Small intestine (tissue), 16 donors: ENCODE measurements at places on chromosomes 4 and X.

DNA sequence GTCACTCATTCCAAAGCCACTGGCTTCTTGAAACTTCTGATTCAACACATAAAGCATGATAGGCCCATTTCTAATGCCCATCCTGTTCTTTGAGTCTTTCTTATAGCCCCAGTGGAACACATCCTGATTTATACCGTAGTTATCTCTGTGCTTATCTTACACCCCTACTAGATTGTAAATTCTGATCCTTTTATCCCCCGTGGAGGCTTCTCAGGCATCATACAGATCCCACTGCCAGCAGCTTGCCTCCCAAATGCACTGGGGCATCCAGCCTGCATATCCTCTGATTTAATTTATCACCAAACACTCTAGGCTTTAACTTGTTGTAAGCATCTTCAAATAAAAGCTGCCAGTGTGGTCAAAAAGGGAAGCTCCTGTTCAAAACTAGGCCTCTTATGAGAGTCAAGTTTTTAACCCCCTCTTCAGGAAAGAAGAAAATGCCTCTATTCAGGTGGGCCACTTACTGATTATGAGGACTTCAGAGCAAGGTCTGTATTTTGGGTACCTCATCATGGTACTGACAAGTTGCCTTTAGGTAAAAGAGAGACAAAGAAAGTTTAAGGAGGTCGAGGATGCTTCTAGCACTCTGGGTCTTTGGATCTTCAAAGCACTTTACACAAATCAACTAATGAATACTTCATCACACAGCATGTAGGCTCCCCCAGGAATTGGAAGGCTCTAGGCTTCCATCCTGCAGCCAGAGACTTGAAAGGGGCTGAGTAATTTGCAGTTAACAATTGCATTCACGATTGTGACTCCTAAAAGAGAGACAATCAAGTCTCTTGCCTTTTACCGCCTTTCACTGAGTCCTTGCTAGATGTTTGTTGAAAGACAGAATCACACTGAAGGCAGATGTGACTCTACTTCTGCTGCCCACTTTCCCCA, 95.8 kb upstream of the LDB2 start:
- no peak for DNase-seq

- no peak for DNase-seq
Measured at GRCh38 chrX:39288592-39288991, 487.3 kb downstream of the MID1IP1 start.

- DNase-seq: peak; percentile 1
Measured at GRCh38 chrX:138519296-138519695, 192.2 kb downstream of the FGF13 start.

DNA sequence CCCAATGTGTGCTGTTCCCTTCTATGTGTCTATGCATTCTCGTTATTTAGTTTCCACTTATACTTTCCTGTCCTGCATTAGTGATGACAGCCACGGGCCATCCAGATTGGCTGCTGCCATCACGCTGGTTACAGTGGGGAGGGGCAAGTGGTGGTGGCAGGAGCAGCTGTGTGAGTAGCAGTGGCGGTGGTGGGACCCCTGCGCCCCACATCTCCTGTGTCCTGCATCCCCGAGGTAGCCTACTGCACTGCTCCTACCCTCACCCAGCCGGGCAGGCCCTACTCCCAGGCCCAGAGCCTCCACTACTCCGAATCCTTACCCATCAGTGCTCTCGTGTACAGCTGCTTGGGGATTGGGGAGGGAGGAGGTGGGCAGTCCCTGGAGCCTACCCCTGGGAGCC, 798.7 kb upstream of the AGA start:
- no peak for DNase-seq

GRCh38 chrX:136662104-136662503, 14.1 kb downstream of the CD40LG start:
- no peak for DNase-seq

- no peak for DNase-seq
Measured at GRCh38 chr4:78171482-78171881, 114.4 kb downstream of the FRAS1 start.

DNA sequence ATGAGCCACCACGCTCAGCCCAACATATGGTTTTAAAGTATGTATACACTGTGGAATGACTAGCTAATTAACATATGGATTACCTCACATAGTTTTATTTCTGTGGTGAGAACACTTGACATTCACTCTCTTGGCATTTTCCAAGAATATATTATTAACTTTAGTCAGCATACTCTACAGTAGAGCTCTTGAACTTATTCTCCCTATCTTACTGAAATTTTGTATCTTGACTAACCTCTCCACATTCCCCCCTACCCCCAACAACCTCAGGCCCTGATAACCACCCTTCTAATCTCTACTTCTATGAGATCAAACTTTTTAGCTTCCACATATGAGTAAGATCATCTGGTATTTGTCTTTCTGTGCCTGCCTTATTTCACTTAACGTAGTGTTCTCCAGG, 38.6 kb upstream of the AGA start:
- DNase-seq: no peak

DNA sequence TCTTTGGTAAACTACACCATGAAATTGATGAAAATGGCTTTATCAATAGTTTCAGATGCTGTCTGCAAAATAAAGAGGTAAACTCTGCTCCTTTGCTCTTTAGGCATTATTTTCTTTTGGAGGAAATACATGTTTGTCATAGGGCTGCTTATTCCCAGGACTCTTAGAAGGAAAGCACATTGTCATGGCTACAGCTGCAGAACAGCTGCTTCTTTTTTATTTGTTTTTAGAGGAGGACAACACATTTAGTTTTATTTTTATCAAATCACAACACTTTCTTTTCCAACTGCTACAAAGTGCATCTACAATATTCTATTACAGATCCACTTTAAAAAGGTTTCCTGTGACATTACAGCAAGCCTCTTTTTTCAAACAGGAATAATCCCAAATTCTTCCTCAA, 12.7 kb upstream of the HPF1 start:
- no peak for DNase-seq

DNA sequence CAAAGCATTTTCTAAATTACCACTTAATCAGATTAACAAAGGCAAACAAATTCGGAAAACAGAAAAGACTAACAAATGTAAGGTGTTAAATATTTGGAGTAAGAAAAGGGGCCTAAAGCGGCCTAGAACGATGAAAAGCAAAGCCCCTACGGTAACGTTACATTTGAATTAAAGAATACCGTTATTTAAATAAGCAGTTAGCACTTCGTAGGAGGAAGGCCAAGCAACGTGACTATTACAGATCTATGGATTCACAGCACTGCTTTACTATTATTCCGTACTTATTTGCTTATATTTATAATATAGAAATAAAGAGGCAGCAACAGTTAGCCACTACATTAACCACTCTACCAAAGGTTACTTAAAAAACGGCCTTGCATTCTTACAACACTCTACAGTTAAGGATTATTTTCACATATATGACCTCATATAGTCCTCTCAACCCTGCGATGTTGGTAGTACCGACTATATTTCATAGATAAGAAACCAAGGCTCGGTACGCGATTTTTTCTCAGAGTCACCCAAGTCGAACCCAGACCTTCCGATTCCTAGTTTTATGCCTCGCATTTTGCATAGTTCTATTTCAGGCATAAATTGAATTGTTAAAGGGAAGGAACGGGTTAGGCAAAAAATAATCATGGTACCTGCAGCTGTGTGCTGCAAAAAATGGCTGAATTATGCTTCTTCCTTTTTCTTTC, 2.9 kb downstream of the KLHL15 start:
- peak; percentile 42 for DNase-seq

- DNase-seq: no peak
Measured at GRCh38 chr4:123623611-123624010, 227.0 kb downstream of the SPRY1 start.

DNA sequence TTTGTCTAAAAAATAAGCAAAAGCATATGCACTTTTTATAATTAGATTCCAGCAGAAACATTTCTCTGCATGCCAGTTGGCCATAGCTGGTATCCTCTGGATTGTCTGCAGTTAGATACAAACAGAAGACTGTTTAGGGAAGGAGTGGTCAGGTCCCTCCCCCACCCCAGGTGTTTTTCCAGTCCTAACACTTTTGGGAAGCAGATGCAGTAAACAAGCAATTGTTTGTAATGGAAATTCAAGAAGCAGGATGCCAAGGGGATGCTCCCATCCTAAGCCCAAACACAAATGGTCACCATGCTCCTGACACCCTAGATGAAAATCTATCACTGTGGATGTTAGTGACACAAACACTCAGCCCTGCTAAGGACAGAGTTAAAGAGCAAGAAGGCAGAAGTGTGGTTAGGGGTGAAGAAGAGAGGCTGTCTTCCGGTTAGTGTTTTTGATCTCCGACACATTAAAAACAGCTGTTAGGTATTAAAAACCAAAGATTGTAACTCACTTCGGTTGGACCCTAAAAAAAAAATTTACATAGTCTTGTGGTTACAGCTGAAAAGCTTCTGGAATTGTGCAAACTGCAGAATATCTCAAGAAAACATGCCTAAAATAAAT, 7.9 kb downstream of the LEF1 start:
- no peak for DNase-seq

- DNase-seq: no peak
Measured at GRCh38 chr4:30904215-30904555, 184.0 kb downstream of the PCDH7 start.

- DNase-seq: no peak
Measured at GRCh38 chr4:142544039-142544438, 302.1 kb downstream of the INPP4B start.

- no peak for DNase-seq
Measured at GRCh38 chr4:98430708-98431403, 169.7 kb downstream of the RAP1GDS1 start.
